ENCODE measurements at places on chromosomes 3 and 15.

DNA sequence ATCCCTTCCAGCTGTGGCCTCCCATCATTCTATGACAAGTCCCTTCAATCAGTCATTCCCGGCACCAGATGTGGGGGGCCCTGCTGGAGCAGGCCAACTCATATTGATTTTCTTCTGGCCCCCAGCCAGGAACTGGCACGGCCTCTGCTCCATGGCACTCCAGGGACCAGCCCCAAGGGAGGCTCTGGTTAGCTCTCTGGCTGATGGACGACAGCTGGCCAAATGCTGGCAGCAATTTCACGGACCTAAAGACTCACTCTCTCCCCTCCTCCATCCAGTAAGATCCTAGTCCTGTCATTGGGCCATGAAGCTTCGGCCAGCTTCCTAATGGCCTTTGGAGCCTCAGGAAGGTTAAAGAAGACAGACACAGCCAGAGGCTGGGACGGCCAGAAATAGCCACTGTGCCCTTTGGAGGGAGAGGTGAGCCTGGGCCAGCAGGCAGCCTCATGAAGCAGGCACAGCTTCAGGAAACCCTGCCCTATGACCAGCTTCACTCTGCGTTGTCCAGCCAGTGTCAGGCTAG is 131.0 kb downstream of the MEX3B start:
- no peak for DNase-seq

- DNase-seq = no peak
Observed at GRCh38 chr15:77975332-77976094, 102.0 kb downstream of the TBC1D2B start.

GRCh38 chr3:158337110-158337509 is 227.2 kb downstream of the RSRC1 start:
- DNase-seq = no peak

DNA sequence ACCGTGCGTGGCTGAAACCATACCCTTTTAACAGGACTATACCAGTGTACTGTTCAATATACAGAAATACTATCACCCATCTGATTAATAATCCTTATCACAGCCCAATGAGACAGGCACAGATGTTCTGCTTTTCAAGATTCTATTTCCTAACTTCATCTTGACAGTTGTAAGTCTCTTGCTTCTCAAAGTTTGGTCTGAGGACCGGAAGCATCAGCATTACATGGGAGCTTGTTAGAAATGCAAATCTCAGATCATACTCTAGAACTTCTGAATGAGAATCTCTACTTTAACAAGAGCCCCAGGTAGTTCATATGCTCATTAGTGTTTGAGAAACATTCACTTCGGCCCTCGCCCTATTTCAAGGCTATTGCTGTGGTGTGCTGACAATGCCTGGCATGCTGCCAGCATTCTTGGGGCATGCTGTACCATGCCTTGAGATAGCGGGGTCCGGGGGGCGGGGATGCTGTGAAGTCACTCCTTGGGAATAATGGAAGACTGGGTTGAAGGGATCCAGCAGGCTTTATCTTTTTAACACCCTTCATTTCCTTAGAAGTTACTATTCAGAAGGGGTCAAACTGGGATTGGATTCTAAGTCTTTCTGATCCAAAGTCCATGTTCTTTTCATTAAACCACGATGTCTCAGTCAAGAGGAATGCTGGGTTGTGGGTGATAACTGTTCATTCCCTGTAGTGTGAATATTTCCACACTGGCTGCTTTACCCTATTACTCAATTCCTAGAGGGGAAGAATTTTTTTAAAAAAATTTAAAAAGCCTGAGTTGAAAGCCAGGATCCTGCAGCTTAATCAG is 194.7 kb downstream of the LPP start:
- no peak for DNase-seq

- DNase-seq = no peak
Observed at GRCh38 chr3:188057124-188057523, 96.8 kb upstream of the LPP start.

DNA sequence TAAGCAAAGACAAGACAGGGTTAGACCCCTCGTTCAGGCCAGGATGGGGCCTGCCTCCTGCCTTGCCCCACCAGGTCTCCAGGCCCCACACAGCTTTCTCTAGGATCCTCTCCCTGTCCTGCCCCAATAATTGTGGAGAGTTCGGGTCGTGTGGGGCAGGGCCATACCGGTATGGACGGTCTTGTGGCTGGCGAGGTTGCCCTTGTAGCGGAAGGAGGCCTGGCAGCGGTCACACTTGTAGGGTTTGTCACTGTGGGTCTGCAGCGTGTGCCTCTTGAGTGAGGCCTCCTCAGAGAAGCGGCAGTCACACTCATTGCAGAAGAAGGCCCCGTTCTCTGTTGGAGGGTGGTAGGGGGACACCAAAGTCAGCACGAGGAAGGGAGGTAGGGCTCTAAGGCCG is 18.7 kb downstream of the BCL6 start:
- DNase-seq = no peak

- no peak for DNase-seq
Observed at GRCh38 chr3:177652556-177653291, 455.4 kb upstream of the TBL1XR1 start.

- no peak for DNase-seq
Observed at GRCh38 chr3:147423798-147424580, 14.8 kb downstream of the ZIC1 start.

DNA sequence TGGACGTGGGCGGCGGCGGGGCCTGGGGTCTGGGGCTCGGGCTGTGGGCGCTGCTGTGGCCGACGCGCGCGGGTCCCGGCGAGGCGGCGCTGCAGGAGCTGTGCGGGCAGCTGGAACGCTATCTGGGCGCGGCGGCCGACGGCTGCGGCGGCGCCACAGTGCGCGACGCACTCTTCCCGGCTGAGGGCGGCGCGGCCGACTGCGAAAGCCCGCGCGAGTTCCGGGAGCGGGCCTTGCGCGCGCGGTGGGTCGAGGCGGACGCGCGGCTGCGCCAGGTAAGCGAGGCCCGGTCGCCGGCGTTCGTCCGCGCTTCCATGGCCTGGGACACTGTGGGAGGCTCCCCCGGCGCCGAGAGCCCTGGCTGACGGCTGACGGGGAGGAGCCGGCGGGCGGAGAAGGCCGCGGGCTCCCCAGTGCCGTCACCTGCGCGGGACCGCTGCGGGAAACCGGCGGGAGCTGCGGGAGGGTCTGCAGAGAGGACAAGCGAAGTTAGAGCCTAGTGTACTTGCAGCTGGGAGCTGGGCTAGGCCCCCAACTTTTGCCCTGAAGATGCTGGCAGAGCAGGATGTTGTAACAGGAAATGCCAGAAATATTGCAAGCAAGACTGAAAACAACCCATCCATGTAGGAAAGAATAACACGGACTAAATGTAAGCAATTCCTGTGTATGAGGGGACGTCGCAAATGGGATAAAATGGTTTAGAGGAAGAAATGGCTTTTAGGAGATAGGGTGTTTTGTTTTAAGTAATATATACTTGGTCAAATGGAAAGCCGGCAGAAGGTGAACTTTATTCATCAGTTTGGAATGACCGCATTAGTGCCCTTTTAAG is 847 bp downstream of the WHAMM start:
- peak; percentile 23 for DNase-seq

DNA sequence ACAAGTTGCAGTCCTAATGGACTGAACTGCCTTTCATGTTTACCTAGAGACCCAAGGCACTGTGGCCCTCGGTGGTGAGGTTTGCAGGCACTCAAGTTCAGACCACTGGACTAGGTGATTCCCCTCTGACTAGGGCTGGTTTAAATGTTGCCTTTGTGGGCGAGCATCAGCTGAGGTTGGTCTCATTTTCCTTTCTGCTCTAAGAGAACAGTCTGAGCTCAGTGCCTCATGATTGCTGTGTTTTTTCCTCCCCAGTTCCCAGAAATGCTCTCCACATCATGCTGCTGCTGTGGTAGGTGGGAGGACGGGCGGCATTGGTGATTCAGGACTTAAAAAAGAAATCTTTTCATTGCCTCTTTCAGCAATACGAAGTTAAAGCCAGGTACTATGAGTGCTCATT is 237.2 kb downstream of the MBNL1 start:
- DNase-seq = no peak

DNA sequence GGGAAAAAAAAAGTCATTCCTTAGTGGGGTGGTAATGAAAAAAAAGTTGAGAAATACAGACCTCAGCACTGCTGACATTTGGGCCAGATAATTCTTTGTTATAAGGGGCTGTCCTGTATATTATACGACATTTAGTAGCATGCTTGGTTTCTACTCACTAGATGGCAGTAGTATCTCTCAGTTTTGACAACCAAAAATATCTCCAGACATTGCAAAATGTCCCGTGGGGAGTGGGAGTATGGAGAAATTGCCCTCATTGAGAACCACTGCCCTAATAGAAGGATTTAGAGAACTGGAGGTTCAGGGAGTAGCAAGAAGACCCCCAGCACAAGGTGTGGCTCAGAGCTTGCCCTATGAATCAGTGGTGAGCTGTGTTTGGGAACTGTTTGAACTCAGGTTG is 28.6 kb upstream of the TEX264 start:
- no peak for DNase-seq

- no peak for DNase-seq
Observed at GRCh38 chr15:65629548-65629947, 7.8 kb downstream of the SLC24A1 start.

GRCh38 chr3:157921811-157922210 is 184.4 kb downstream of the SHOX2 start:
- DNase-seq = no peak

- no peak for DNase-seq
Observed at GRCh38 chr3:102454181-102454580, 19.4 kb downstream of the ZPLD1 start.

DNA sequence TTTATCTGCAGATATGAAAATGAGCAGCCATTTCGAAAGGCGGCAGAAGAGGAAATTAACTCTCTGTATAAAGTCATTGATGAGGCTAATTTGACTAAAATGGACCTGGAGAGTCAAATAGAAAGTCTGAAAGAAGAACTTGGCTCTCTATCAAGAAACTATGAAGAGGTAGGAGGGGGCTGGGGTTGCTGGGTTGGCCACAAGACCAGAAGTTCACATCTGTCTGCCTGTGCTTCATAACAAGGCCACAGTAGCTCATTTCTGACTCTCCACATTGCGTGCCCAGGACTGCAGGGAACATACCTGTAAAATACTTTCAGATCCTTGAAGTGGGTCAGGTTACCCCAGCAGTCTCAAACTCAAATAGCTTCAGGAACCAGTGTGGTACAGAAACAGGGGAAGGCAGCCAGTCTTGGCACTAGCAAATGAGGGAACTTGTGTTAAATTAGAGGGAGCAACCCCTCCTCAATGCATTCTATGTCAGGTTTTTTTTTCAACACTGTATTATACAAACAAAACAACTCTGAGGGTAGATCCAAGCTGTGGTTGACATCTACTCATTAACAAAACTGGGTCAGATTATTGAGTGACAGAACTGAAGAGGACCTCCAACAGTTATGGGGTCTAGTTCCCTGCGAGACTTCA is 48.7 kb downstream of the BFSP2 start:
- no peak for DNase-seq

GRCh38 chr15:29233566-29233965 is 36.1 kb downstream of the NSMCE3 start:
- no peak for DNase-seq

- no peak for DNase-seq
Observed at GRCh38 chr15:34011481-34011880, 27.5 kb downstream of the AVEN start.

- DNase-seq = no peak
Observed at GRCh38 chr15:86877171-86877631, 797.5 kb downstream of the AGBL1 start.

GRCh38 chr15:70245932-70246622 is 148.4 kb upstream of the TLE3 start:
- DNase-seq = no peak

GRCh38 chr3:169054471-169054870 is 609.0 kb downstream of the MECOM start:
- DNase-seq = no peak

GRCh38 chr3:170816841-170817240 is 53.2 kb downstream of the RPL22L1 start:
- no peak for DNase-seq

GRCh38 chr3:149122721-149123578 is 6.5 kb upstream of the HPS3 start:
- no peak for DNase-seq

GRCh38 chr3:12509466-12509865 is 25.2 kb downstream of the TSEN2 start:
- no peak for DNase-seq

DNA sequence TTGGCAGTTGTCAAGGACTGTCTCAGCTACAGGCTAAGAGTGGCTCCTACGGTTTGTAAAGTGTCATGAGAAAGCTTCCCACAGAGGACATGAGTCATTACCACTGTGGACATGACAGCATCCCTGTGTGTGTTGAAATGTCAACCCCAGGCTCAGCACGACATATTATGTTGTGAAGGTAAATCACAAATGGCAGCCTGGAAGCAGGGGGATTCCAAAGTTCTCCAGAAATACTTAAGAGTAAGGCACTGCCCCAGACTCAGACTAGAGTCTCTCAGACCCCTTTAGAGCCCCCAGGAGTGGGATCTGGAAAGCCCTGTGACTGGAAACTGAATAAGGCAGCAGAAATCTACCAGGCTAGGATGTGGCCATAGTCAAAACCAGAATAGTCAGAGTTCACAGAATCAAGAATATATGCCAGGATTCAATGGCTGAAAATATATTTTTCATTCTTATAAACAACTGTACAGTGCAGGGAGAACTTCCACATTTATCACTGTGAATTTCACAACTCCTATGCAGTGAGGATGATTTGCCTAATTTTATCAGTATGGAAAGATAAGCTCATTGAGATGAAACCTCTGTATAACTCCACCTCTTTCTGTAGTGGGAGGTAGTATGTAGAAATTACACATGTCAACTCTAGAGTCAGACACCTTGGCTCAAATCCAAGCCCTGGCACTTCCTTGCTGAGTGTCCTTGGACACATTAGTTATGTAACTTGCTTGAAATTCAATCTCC is 237.1 kb upstream of the CFAP20DC start:
- no peak for DNase-seq

GRCh38 chr3:115475178-115476041 is 147.9 kb upstream of the GAP43 start:
- no peak for DNase-seq

GRCh38 chr15:89469426-89470096 is 26.8 kb downstream of the RHCG start:
- DNase-seq = no peak

DNA sequence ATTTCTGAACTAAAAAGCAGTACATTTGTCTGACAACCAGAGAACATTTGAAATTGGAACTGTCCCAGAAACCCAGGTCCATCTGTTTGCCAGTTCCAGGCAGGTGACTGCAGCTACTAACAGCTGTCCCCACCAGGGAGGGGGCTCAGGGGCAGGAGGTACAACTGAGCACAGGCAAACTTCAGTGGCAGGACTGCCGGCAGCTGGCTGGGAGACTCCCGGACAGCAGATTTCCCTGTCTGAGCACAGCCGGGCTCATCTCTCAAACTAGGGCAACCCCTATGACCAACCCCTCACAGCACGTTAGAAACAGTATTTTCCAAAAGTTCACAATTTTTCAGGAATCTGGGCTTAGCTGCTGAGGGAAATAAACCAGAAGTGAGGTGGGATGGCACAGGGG is 88.8 kb downstream of the MEGF11 start:
- DNase-seq = no peak

- no peak for DNase-seq
Observed at GRCh38 chr15:52224211-52224610, 33.0 kb upstream of the GNB5 start.

Measured in activated CD4-positive, alpha-beta T cell treated with anti-CD3 and anti-CD28 coated beads, Interleukin-2, amount 50 U/mL, for 1 hour (primary cell).